ENCODE measurements at places on chromosomes 7 and 10.
A peak's percentile ranks its signal among the peaks of the same experiment; 100 is the strongest.

DNA sequence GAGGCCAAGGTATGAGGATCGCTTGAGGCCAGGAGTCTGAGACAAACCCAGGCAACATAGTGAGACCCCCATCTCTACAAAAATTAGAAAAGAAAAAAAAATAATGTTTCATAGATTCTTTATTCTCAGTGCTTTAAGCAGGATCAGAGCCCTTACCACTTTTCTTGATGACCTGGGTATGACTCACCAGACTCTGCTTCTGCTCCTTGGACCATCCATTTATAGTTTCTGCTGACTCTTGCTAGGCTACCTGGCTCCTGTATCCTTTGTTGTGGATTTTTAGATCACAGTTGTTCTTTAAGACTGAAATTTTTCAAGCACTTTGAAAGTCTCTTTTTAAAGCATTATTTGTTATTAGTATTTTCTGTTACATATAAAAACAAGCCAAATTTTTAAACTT lies 411.1 kb downstream of the GFRA1 start:
- DNase-seq: no peak

GRCh38 chr10:124107072-124107471 lies 13.7 kb upstream of the CHST15 start:
- no peak for DNase-seq

- DNase-seq: no peak
Measured at GRCh38 chr7:3210531-3210930, 90.5 kb upstream of the SDK1 start.

- DNase-seq: no peak
Measured at GRCh38 chr10:131145756-131146155, 165.8 kb downstream of the TCERG1L start.

GRCh38 chr10:123348691-123349572 lies 194.7 kb downstream of the BUB3 start:
- no peak for DNase-seq

- peak; percentile 17 for DNase-seq
Measured at GRCh38 chr7:87498893-87499292, 23.4 kb upstream of the ABCB4 start.

DNA sequence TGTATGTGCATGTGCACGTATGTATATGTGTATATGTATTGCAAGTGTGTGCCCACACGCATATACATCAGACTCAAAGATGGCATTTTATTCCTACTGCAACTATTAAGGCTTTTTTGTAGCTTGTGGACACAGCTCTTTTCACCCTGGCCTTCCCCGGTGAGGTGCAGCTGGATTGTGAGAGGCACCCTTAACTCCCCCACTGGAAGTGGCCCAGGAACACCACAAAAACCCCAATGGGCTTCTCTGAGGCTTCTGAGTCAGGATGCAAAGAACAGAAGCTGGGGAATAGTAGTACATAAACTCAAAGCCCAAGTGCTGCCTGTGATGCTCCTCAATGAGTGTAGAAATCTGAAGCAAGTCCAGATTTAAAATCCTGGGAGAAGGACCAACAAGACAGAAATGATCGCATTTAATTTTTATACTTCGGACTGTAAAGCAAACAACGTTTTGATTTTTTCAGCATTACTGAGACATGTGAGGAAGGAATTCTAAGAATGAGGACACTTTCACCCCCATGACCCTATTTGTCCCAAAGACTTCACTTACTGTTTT lies 369.2 kb upstream of the MGMT start:
- no peak for DNase-seq

- peak; percentile 76 for DNase-seq
Measured at GRCh38 chr7:2978408-2978807, 65.3 kb downstream of the CARD11 start.

- no peak for DNase-seq
Measured at GRCh38 chr10:128914681-128915080, 552.4 kb upstream of the MGMT start.

- peak; percentile 64 for DNase-seq
Measured at GRCh38 chr7:149147752-149148653, 750 bp downstream of the ZNF398 start.

- peak; percentile 30 for DNase-seq
Measured at GRCh38 chr7:18352339-18353255, 143.0 kb upstream of the HDAC9 start.

GRCh38 chr10:4201866-4202825 lies 417.1 kb upstream of the KLF6 start:
- DNase-seq: no peak

GRCh38 chr10:78904196-78904595 lies 164.6 kb upstream of the ZMIZ1 start:
- DNase-seq: no peak

DNA sequence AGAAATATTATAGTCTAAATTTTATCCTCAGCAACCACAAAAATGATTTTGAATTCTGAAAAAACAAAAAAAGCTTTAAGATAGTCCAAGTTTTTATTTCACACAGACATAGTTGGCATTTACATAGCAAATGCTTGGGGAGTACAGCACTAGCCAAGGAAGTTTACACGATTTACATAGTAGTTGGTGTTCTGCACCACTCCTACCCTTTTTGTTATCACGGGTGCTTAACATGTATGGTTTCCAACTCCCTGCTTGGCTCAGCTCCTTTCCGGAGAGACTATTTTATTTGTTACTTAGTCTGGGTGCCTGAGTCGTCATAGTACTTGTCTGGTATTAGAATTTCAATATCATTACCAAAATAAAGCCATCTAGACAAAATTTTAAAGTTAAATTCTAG lies 8.8 kb upstream of the GHRHR start:
- DNase-seq: no peak

DNA sequence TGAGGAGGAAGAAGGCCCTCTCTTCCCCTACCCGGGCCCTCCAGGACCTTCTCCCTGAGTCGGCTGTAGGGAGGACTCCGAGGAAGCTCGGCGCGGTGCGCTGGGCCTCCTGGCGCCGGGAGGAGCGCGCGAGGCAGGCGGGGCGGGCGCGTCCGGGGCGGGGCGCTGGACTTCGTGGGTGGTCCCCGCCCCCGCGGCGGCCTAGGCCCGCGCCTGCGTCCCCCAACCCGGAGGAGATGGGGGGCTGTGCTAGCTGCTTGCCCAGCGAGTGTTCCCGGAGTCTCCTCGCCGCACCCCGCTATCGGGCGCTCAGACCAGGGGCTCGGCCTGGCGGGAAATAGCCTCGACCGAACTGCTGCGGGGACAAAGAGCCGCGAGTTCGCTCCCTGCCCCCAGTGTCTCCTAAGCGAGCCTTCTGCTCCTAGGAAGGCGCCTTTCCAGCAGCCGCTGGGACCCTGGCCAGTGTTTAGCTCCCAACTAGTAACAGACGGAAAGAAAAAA lies 19.2 kb upstream of the SMO start:
- DNase-seq: no peak

DNA sequence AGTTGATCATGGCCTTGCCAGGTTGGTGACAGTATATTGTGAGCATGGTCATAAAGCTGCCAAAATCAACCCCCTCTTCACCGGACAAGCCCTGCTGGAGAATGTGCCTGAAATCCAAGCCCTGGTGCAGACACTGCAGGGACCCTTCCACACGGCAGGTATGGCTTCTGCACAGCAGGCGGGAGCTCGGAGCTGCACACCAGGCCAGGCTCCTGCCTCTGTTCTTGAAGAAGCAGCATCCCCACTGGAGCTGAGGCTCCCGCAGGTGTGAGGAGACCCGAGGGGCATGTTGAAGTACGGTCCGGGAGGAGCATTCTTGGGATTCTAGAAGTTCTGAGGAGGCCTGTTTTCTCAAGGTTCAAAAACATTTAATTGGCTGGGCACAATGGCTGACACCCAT lies 12.7 kb downstream of the DHTKD1 start:
- no peak for DNase-seq

- DNase-seq: no peak
Measured at GRCh38 chr7:137476937-137477336, 133.4 kb upstream of the PTN start.

- DNase-seq: no peak
Measured at GRCh38 chr7:113000316-113001020, 86.2 kb downstream of the GPR85 start.

GRCh38 chr7:50152486-50152885 lies 59.4 kb upstream of the ZPBP start:
- DNase-seq: no peak

DNA sequence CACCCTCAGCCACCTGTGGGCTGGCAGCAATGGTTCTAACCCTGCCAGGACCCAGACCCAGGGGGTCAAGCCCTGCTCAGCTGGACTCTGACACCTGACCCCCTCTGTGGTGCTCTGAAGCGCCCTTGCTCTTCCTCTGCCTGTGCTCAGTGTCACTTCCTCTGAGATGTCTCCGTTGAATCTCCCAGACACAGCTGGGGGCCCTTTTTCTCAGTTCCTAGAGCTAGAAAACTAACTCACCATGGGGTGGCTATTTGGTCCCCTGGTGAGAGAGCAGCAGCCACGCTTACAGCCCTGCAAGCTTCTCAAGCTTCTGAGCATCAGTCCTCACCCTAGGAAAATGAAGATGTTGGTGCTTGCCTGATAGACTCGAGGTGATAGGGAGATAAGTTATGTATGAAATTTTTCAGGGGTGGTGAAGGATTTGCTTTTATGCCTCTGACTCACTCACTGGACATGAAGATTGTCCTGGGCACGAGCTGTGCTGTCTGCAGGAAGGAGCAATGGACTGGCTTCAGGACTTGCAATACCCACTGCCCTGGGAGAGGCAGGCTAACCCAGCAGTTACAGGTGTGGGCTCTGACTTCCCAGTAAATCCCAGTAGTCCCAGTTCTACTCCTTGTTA lies 29.6 kb downstream of the COL13A1 start:
- DNase-seq: no peak

DNA sequence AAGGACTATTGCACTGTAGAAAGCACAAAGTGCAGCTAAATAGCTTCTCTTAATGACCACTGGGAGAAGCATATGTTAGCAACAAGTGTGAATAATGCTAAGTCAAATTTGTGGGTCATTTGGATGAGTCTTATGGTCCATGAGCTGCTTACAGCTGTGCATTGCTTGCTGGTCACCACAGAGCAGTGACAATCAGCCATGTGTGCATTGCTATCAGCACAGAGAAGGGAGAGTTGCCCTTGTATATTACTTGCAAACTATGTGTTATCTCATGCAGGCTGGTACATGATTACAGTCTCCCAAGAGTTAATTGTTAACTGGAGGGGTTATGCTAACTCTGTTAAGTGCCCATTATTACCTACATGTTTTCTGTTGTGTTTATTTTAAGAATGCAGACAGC lies 25.7 kb downstream of the MRPS33 start:
- no peak for DNase-seq

- DNase-seq: no peak
Measured at GRCh38 chr7:151376218-151376902, 33.5 kb downstream of the WDR86 start.

DNA sequence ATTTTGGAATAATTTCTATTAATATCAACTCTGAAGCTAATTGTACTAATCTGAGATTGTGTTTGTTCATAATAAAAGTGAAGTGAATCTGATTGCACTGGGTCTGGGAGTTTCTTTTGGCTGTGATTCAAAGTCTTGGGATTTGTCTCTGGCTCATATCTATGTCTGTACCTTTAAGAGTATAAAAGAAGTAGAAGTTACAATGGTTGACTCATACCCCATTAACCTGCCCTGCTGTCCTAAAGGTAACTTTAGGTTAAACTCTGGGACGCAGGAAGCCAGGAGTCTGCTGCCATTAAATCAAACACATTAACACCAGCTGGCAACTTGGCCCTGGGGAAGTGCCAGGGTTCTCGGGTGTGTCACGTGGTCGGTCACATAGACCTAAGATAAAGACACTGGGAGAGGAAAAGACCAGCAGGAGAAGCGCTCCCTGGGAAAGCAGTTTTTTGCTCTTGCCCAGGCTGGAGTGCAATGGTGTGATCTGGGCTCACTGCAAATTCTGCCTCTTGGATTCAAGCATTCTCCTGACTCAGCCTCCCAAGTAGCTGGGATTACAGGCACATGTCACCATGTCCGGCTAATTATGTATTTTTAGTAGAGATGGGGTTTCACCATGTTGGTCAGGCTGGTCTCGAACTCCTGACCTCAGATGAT lies 17.8 kb downstream of the SCD start:
- no peak for DNase-seq

DNA sequence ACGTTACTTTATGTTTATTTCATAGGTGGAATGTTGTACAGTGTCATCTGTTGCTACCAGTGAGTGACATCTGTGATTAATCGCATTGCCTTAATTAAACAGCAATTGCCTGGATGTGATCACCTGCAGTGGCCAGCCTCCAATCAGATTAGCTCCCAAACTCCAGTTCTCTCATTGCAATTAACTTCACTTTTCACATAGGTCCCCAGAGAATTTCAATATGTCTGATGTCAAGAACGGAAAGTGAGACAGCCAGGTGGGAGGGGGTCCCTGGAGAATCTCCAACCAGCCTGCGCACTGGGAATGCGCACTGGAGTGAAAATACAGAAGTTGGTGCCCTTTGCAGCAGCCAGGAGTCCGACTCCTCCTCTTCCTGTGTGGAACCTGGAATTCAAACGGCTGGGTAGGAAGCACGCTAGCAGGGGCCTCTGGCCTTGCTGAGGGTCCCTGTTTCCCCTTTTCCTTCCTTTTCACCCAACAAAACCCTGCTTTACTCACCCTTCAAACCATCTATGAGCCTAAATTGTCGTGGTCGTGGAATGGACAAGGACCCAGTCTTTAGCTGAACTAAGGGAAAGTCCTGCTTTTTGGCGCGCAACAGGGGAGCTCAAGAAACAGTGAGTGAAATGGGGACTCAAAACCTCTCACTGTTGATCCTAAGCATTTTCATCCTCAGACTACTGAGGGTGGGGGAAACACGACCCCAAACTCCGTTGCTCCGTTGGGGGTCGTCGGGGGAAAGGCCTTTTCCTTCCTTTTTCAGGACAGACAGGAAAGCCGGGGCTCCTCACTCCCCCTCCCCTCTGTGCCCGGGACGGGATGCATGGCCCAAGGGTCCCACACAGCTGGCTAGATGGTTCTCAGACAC lies 1355.5 kb upstream of the LRRTM3 start:
- DNase-seq: no peak

GRCh38 chr7:64626083-64626469 lies 39.9 kb upstream of the ZNF107 start:
- DNase-seq: no peak

DNA sequence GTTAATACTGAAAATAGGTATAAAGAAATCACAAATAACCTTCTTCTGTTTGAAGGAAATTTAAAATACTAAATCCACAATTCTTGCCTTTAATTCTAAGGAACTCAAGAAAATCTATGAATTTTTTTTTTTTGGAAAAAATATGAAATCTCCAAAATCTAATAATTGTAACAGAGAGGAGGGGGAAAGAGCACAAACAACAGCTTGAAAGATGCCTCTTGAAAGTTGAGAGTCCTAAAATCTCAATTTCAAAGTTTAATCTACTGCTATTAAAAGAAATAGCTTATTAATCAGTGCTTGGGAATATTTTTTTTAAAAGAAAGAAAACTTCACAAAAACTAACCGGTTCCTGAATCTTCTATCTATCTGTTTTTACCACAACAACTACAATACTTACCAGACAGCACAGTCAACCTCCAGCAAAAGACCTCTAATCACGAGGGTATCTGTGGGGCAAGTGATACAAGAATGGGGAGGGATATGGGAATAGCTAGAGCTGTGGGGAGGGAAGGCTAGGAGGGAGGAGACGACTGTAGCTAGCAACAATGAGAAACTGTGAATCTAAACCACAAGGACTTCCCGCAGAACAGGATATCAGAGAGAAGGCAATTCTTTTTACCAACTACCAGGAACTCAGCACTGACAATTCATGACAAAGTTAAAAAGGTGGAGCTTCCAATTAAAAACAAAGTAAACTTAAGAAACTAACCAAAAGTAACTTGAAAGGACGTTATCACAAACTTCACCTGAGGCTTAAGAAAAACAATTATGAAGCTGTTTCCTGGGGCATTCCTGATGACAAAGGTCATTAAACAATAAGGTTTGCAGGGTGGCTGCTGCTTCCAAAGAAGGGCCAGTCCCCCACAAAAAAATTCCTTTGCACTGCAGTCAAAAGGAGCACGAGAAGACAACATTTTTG lies at the start of gene USP54:
Gene USP54 (minus strand): TSS at position 462 of the 919 bp plus-strand sequence. CDS start 15,684 bp downstream, outside the sequence.
- peak; percentile 55 for DNase-seq

- peak; percentile 52 for DNase-seq
Measured at GRCh38 chr10:97759158-97759887, 12.5 kb downstream of the SFRP5 start.
